ENCODE measurements at places on chromosomes 3 and 15. TPM values are rescaled to one million over a fixed set of nuclear protein-coding genes. Genes with fewer than 3 reads are reported as not detected.

GRCh38 chr3:16807391-16807790, 77.4 kb upstream of the PLCL2 start:
- no peak for DNase-seq

GRCh38 chr15:47376190-47376589, 341.1 kb upstream of the SEMA6D start:
- no peak for DNase-seq

DNA sequence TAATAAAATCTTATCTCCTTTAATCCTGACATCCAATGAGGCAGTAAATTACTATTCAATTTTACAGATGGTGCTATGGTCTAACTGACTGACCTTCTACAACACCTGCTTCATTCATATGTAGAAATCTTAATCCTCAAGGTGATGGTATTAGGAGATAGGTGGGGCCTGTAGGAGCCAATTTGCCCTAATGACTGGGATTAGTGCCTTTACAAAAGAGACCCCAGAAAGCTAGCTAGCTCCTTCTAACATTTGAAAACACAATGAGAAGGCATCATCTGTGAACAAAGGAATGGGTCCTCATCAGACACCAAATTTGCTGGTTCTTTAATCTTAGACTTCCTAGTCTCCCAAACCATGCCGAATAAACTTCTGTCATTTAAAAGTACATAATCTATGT, 137.4 kb upstream of the UBP1 start:
- no peak for DNase-seq

DNA sequence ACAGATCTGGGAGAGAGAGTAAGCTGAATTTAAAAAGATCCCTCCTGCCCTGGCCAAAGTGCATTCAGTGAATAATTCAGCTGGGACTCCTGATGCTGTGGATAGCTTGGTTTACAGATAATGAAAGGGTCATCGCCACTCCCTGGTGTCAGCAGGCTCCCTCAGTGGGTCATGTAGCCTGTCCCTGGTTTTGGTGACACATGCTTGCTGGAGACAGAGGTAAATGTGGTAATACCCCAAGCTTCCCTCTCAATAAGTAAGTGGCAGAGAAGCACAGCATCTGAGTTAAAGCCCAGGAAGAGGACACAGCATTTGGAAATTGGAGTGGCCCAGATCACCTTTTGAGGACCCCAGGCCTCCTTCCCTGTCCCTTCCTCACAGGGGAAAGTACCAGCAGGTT, 1.8 kb downstream of the TMEM115 start:
- DNase-seq, result no peak

DNA sequence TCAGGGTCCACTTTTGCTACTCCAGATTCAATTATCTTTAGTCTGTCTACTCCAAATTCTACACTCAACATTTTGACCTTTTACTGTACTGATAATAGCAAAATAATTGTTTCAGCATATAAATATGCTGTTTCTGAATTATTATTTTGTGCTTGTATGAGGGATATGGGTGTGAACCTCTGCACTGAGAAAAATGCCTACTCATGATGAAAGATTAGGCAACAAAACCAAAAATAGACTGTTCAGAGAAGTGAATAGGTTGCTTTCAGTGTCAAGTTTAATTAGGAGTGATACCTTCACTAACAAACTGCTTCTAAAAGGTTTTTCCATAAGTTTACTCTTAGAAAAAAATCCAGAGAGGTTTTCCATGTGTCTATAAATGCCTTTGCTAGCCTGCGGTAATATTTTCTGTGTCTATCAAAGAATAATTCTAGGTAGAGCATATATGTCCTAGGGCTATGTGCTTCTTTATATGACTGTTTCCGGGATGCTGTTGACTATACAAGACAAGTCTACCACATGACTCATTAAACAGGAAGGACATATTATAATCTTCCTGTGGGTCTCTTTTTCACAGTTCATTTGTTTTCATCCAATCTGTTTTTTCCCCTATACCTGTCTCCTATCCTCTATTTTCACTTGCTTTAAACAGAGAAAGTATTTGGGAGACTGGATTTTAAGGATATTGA, 218.5 kb upstream of the TTC14 start:
- DNase-seq, result no peak

- DNase-seq, result no peak
Observed at GRCh38 chr3:38604246-38604645, 45.2 kb downstream of the SCN5A start.

DNA sequence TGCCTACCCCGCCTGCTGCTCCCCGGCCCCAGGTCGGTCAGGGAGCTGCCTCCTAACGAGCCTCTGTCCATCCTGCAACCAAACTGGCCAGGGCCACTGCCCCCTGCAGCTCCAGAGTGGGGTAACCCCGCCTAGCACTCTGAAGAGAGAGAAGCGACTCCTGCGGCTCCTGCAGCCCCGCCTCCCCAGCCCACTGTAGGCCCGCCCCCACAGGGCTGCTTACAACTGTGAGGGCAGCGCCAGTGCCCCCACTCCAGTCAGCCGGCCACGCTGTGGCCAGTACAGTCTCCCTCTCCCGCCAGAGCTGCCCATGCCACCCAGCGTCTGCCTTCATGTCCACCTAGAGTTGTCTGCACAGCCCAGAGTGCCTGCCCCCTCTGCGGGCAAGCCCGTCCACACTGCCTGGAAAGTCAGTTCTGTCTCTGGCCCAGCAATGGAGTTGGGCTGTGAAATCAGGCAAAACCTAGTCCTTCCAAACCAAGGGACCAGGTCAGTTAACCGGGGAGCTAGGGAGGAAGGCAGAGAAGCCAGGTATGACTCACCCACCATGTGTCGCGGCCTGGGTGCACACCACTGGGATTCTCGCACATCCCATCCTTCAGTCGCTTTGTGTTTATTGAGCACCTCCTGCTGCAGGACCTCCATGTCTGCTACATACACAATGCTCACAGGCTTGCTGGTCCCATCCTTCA, 2.4 kb downstream of the UCN2 start:
- no peak for DNase-seq

The HCLS1 gene
- 77.3 TPM for total RNA-seq

The C3orf70 gene
- total RNA-seq, result 2.4 TPM

The FBXL22 gene
- total RNA-seq, result 0.10 TPM
